M059J (cell line): ENCODE measurements at places on chromosomes 16 and 17.

DNA sequence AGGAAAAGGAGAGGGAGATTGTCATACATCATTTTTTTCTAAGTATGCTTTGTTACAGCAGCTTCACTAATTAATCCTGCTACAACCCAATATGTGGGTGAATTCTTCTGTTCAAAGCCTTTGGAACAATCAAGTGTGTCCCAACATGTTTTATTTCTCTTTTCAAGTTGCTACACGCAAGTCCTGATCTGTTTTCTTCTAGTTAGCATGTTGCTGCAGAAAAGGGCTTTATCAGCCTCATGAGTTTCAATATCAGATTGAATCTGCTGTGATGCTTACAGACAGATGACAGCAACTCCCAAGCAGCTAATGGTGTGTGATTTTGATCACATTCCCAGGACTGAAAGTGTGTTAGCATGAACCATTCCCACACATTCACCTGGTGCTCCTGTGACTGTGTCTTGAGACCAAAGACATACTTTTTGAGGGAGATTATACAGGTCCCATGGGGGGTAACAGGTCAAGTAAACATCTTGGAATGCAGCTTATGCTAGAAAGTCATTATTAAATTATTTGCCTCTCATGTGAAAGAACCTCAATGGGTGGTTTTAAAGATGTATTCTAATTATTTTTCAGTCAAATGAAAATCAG is 96.9 kb upstream of the KCNJ16 start:
- peak; percentile 6 for DNase-seq

GRCh38 chr16:25084797-25085196 is 26.7 kb upstream of the LCMT1 start:
- DNase-seq, result no peak

DNA sequence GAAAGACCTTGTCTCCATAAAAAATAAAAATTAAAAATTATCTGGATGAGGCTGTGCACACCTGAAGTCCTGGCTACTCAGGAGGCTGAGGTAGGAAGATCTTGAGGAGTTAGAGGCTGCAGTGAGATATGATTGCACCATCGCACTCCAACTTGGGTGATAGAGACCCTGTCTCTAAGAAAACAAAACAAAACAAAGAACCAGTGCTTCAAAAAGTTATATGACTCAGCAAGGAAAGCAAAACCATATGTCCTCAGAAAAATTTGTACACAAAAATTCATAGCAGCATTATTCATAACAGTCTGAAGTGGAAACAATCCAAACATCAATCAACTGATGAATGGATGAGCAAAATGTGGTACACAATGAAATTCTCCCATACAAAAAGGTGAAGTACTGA is 48.9 kb downstream of the SLFN5 start:
- peak; percentile 44 for DNase-seq

- peak; percentile 55 for DNase-seq
Measured at GRCh38 chr17:47009759-47010594, 30.9 kb upstream of the RPRML start.

DNA sequence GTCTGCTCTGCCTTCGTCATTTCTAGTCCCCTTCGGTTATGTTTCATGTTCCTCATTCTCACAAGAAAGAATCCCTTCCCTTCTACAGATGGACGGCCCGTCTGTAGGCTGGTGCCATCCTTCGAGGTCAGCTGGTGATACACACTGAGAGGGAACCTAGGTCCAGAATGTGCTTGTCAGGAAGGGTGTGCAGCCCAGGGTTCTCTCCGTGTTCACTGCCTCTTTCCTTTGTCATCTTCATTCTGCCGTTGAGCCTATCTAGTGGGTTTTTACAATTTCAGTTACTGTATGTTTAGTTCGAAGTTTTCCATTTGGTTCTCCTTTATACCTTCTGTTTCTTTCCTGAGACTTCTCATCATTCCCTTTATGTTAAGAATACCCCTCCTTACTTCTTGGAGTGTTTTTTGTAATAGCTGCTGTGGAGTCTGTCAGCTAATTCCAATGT is 18.9 kb downstream of the KIAA0513 start:
- DNase-seq, result no peak

GRCh38 chr16:87789437-87790291 is 23.9 kb upstream of the KLHDC4 start:
- peak; percentile 99 for DNase-seq

DNA sequence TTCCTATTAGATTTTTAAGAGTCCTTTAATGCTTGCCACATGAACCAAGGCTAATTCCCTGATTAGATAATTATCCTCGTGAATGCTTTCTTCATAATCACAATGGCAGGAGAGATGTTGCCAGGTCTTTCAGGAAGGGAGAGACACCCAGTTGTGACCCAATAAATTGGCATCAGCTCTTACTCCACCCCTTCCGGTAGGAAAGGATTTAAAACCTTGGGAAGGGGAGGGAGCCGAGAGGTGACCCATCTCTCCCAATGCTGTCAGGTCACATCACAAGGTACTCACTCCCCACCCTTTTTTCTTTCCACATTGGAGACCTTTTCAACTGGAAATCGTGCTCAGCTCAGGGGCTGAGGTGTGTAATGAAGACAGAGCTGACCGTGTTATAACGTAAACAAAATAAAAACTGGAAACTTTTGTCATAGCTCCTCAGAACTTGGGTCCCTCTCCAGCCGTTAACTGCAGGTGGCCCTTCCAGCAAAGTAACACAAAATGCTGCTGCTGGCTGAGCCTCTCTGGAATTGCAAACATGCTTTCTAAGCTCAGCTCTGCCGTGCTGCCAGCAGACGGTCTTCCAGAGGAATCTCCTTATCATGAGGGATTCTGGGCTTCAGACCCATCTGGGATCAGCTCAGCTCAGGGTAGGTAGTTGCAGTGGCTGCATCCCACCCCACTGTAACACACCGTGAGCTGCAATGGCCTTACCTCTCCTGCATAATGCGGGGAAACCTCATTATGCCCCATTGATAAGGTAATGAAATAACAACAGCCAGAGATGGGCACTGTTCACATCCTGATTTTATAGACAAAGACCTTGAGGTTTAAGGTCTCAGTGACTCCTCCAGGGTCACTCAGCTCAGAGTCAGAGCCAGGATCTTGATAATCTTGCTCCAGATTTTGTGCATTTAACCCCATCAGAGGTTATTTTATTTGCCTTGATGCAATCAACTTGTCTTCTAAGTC is 15.6 kb downstream of the TMEM100 start:
- DNase-seq, result no peak

DNA sequence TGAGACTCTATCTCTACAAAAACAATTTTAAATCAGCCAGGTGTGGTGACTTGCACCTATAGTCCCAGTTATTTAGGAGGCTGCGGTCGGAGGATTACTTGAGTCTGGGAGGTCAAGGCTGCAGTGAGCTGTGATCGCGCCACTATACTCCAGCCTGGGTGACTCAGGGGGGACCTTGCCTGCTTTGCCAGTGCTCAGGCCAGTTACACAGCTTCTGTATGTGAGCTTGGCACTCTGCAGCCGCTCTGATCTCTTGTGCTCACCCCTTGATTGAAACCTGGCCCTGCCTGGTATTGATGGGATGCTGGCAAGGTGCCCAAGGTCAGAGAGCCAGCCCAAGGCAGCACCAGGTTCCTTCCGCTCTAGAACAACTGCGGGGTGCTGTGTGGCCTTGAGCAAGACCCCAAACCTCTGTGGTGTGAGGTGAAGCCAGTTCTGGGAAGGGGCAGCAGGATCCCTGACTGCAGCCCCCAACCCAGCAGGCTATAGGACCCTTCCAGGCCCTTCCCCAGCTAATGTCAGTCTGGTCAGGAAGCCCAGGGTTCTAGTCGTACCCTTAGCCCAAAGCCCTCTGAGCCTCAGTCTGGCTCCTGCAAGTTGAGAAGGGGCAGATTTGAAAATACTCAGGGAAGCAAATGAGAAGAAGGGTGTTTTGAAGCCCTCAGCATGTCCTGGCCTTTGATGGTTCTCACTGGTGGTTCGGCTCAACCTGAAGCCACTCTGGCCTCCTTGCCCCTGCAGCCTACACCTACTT is 18.9 kb downstream of the MMP15 start:
- DNase-seq, result no peak

DNA sequence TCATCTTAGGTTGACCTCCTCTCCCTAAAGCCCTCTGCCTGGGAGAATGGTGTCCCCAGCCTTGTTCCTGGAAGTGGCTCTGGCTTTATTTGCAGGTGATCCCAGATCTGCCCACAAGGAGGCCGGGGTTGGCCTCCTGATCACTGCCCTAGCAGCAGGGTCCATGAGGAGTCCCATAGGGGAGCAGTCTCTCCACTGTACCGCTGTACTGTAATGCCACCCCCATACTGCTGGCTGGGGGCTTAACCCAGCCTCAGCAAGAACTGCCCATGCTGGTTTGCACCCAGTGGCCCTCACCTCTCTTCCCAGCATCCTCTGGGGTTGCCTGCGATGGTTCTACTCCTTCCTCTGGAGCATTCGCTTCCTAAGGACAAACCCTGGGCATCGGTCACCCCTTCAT is 39.1 kb downstream of the PSME3IP1 start:
- DNase-seq, result peak; percentile 23

- no peak for DNase-seq
Measured at GRCh38 chr17:37056622-37057021, 107.9 kb downstream of the AATF start.

DNA sequence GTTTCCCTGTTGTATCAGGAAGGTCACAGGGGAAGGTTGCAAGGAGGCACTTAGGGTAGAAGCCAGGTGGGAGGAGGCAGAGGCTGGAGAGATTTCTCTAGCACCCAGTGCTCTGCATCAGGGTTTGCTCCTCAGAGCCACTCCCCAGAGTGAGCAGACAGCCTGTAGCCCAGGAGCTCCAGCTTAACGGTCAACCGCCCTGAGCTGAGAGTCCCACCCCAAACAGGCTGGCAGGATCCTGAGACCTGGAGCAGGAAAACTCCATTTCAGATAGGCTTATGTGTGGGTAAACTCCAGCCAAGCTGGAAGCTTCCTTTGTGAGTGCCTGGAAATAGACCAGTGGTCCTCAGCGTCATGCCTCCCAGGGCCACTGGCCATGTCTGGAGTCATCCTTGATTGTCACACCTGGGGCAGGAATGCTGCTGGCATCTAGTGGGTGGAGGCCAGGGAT is 37.9 kb downstream of the MPRIP start:
- DNase-seq, result no peak

DNA sequence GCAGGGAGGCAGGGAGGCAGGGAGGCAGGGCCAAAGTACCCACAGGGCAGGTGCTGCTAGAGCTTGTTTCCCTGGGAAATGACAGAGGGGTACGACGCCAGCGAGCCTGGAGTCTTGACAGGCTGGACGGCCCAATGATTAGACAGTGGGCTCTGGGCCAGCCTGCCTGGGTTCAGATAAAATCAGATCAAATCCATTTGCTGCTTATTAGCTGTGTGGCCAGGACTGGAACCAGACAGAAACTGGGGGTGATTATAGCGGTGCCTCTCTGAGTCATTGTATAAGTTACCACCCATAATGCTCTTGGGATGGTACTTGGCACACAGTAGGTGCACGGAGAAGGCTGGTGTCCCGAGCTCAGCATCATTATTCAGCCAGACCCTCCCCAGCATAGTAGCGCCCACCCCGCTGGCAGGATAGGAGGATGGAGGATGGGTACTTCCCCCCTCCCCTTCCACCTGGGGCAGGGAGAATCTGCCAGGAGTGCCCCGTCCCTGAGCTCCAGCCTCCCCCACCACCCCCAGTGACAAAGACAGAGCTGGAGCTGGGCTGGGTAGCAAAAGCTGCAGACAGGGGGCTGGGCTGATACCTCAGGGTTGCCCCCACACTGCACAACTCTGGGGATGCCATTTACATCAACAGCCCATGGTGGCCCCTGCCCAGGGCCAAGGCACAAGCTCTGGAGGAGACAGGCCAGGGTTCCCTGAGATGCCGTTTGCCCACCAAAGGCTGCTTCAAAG is 77.6 kb upstream of the TNRC6C start:
- DNase-seq, result no peak

DNA sequence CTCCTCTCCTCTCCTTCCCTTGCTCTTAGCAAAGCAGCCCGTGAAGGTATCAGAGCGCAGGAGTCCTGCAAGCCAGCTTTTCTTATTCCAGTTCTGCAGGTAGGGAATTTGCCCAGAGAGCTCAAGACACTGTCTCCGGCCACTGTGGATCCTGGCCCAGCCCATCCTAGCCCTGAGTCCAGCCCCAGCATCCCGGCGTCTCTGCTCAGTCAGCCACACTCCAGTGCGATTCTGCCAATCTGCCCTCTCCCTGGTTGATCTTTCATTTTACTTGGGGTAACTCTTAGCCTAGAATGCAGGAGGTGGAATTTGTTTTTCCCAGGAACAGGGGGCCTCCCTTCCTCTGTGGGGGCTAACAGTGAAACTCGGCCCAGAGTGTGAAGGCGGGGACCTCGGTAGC is 176.9 kb upstream of the GSE1 start:
- DNase-seq, result no peak

- no peak for DNase-seq
Measured at GRCh38 chr17:4950075-4950745, 709 bp upstream of the ENO3 start.

DNA sequence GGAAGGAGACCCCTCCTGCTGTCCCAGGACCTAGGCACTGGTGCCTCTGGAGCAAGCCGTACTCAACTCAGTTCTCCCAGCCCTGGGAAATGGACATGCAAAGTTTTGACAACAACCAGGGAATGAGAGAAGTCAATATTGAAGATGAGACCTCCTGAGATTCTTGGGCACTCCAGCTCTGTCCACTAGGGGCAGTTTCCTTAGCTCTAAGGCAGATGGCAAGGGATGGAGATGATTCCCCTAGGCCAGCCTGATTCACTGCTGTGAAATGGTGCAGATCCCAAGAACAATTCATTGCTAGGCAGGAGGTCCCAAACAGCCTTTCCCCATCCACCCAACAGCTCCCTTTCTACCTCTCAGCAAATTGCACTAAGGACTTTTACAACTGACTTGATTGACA is 20.5 kb upstream of the SDR42E2 start:
- peak; percentile 23 for DNase-seq

DNA sequence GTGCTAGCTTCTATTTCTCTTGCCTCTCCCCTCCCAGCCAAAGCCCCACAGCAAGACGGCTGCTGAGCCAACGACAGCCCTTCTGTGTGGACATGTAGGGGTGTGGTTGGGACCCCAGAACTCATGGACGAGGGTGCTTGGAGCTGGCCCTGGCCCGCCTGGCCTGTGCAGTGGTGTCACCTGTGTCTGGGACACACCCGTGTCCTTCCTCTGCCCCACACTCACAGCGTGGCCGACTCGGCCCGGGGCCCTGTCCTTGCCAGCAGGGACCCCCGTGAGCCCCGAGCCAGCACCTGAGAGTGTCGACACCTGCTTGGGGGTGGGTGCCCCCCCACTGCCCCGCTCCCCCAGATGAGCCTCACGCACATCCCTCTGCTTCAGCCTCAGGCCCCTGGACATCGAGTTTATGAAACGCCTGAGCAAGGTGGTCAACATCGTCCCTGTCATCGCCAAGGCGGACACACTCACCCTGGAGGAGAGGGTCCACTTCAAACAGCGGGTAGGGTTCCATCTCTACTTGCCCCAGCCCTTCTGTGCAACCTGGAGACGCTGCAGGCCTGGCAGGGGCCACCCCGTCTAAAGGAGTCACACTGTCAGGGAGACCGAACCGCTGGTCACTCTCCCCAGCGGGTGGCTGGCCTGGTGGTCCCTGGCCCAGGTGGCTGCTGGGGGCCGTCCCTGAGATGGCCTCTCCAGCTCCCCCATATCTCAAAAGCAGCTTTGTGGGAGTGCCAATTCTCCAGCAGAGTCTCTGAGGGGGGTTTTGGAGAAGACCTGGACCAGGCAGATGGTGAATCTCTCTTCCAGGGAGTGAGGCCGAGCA is 349.8 kb downstream of the SEC14L1 start:
- DNase-seq, result no peak
